Glutamatergic neuron (in vitro differentiated cells): ENCODE measurements at places on chromosomes 3 and 15.

DNA sequence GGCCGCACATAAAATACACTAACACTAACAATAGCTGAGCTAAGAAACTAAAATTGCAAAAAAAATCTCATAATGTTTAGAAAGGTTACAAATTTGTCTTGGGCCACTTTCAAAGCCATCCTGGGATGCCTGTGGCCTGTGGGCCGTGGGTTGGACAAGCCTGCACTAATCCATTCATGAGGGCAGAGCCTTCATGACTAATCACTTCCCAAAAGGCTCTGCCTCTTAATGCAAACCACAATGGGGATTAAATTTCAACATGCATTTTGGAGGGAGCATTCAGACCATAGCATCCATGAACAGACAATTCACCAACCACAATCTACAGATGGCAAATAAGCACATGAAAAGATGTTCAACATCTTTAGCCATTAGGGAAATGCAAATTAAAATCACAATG, 128.2 kb downstream of the SUCLG2 start:
- DNase-seq, result no peak

GRCh38 chr3:80533553-80533952, 765.8 kb upstream of the ROBO1 start:
- DNase-seq, result no peak

DNA sequence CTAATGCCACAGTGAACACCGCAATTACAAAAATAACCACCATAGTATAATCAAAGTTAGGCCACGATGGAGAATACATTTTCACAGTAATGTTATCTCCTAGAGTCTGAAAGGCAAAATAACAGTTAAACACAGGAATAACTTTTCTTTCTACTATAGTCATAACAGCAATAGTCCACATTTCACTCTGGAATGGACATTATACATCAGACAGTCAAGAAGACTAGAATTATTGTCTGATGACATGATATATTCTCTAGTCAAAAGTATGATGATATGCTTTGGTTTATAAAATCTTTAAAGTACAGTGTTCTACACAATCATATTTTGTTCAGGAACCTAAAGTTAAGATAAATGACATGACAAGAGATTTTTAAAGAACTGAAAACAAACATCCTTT, 18.0 kb downstream of the SPPL2A start:
- DNase-seq, result no peak

GRCh38 chr3:194877291-194878119, 191.8 kb downstream of the FAM43A start:
- no peak for DNase-seq
